ENCODE measurements at places on chromosomes 16 and 17.

GRCh38 chr17:13387952-13388351 lies 213.8 kb downstream of the HS3ST3A1 start:
- no peak for DNase-seq

DNA sequence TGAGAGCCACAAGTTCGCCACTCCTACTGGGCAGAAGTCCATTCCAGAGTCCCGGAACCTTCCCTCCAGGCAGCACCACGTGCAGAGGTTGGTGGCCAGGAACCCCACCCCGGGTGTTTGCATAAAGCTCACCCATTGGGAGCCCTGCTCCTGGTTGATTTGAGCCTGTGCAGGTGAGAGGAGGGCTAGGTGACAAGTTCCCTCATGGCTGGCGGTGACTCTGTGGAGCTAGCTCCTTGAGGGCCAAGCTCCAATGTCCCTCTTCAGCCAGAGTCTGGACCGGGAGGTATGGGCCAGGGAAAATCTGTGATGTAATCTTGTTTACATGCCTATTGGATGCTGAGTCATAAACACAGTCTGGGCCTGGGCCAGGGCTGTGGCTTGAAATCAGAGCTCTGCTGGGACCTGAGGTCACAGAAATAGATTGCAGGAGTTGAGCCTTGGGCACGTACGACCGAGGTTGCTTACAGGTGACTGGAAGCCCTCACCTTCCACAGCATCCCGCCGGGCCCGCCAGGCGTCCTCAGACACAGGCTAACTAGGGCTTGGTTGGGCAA lies 118.9 kb downstream of the AATF start:
- no peak for DNase-seq

- DNase-seq = peak; percentile 66
Measured at GRCh38 chr17:81509972-81510784, 2.4 kb downstream of the ACTG1 start.

- DNase-seq = no peak
Measured at GRCh38 chr17:17132746-17133145, 73.4 kb downstream of the PLD6 start.

- DNase-seq = no peak
Measured at GRCh38 chr17:68435876-68436842, 21.1 kb downstream of the WIPI1 start.

GRCh38 chr16:21116148-21116693 lies 34.4 kb downstream of the DNAH3 start:
- DNase-seq = no peak

- no peak for DNase-seq
Measured at GRCh38 chr17:12620200-12620720, 45.4 kb upstream of the MYOCD start.

- no peak for DNase-seq
Measured at GRCh38 chr16:19513377-19514053, 8.4 kb downstream of the GDE1 start.

GRCh38 chr16:65377195-65377594 lies 255.3 kb upstream of the CDH11 start:
- no peak for DNase-seq

GRCh38 chr17:78779850-78780249 lies 2.2 kb downstream of the CYTH1 start:
- no peak for DNase-seq

GRCh38 chr17:50889528-50890118 lies 23.5 kb upstream of the TOB1 start:
- peak; percentile 19 for DNase-seq

DNA sequence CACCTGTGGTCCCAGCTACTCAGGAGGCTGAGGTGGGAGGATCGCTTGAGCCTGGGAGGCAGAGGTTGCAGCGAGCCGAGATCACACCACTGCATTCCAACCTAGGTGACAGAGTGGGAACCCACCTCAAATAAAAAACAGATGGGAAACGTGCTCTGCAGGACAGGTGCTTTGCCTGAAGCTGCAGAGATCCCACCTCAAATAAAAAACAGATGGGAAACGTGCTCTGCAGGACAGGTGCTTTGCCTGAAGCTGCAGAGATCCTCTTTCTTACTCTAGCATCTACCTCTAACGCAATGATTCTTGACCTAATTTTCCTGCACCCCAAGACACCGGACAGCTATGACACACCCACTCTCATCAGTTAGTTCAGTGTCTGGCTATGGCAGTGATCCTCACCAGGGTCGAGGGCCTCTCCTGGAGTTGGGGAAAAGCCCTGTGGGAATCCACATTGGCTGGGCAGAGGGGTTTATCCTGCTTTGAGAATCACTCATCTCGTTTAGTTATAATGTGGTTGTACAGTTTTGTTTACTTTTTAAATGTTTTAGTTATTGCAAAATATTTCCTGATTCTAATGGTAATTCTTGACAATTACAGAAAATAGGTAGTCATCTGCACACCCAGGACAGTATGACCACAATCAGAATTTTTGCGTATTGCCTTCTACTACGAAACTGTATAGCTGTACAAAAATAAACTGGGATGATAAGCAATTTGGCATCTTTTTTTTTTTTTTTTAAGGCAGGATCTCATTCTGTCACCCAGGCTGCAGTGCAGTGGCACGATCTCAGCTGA lies 11.4 kb downstream of the VPS53 start:
- DNase-seq = no peak

- DNase-seq = no peak
Measured at GRCh38 chr17:81228420-81228819, 5.7 kb upstream of the CEP131 start.

DNA sequence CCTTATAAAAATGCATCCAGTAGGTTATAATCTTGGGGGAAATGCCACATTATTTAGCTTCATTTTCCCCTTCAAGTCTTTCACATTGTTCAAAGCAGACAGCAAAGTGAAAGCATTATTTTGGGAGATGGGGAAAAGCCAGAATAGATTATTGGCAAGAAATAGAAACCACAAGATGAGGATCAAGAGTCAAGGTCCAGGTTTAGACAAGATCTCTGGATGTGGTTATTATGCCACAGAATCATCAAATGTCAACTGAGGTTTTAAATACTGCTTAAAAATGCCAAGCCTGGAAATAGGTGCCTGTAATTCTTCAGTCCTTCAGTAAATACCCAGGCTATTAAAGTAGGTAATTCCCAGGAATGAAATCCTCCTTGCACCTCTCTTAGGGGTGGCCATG lies 65.1 kb upstream of the ALOX12 start:
- DNase-seq = no peak

GRCh38 chr16:13005721-13006247 lies 104.4 kb downstream of the SHISA9 start:
- no peak for DNase-seq

DNA sequence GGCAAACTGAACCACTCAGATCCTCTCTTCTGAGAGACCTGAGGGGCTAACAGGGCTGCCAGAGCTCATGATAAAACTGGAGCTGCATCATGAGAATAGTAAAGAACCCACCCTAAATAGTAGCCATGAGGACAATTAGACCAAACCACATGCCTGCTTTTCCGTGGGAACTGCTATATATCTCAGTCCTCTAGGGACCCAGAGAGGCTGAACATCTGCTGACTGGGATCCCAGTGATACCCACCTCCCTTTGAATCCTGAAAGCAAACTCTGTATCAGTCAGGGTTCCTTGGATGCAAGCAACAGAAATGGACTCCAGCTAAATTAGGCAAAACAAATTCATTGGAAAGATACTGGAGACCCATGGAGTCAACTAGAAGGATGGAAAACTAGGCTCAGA lies 6.5 kb downstream of the MT1X start:
- no peak for DNase-seq

- DNase-seq = no peak
Measured at GRCh38 chr17:19002805-19003542, 1.6 kb downstream of the FAM83G start.

- no peak for DNase-seq
Measured at GRCh38 chr16:86953631-86954391, 363.4 kb downstream of the C16orf95 start.

- DNase-seq = no peak
Measured at GRCh38 chr17:13086142-13086769, 68.4 kb upstream of the ELAC2 start.

- DNase-seq = peak; percentile 35
Measured at GRCh38 chr17:80805032-80805751, 186.4 kb upstream of the CHMP6 start.

GRCh38 chr16:19307587-19308241 lies 22.2 kb downstream of the CLEC19A start:
- no peak for DNase-seq

DNA sequence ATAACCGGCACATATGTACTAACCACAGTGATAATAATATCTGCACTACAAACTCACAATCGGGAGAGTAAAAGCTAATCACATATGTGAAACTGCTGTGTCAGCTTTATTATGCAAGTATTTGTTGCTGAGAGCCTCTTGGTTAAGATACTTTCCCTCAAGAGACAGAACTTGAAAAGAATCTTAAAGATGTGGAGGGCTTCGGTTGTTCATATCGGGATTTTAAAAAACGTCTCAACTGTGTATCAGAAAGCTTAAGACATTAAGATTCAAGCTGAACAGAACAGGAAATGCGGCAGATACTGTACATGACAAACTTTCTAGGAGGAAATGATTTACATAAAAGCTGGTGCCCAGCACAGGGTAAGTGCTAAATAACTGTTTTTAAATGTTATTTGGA lies 27.5 kb upstream of the HLF start:
- no peak for DNase-seq

DNA sequence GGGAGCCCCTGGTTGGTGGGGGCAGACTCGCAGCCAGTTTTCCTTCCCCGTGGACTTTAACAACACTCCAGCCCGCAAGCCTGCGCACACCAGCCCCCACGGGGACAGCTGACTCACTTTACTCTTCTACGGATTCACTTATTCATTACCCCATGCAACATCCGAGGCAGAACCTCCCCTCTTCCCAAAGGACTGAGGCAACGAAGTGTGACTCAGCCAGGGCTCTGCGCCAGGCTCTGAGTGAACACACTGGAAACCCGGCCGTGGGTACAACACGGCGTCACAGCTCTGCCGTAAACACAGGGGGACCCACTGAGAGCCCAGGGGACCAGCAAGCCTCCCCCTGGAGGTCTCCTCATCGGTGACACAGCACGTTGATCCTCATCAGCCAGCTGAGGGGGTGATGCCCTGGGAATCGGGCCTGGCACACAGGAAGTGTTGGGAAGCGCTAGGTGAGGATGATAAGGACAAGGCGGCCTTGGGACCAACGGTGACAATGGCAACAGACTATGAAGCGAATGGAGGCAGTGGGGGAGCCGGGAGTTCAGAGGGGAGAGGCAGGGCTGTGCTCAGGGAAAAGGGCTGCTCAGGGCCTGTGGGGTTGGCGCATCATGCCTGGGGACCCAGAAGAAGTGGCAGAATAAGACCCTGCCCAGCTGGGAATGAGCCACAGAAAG lies 14.6 kb downstream of the COTL1 start:
- DNase-seq = peak; percentile 92

GRCh38 chr16:47970291-47970931 lies 185.4 kb downstream of the ABCC12 start:
- DNase-seq = no peak

DNA sequence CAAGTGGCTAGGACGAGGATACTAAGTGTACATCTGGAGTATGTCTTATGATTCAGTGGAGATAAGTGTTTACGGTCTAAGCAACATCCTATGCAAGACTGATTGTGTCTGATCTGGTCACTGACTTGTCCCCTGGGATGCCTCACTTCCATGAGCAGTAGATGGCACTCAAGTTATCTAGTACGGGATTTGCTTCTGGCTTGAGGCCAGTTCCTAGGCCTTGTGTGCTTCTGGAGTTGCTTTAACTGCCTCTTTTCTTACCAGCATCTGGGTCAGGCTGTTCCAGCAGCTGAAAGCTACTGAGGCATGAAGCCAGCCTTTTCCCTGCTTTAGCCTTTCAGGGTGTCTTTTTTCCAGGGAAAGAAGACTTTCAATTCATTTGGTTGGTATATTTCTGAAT lies 23.0 kb downstream of the SUPT6H start:
- no peak for DNase-seq

DNA sequence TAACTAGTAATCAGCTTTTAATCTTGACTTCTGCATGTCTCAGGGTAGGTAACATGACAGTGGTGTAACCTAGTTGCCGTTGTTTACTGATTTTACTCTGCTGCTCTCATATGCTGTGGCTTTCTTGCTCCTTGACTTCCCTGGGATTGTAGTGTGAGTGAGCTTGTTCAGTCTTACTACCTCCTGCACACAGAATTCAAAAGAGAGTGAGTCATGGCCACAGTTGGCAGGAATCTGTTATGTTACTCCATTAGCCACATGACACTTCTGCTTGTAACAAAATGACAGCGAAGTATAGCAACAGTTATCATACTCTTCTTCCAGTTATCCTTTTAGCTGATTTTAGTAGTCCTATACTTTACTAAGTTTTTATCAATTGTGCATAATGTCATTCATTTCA lies 18.8 kb downstream of the TNRC6A start:
- DNase-seq = no peak

DNA sequence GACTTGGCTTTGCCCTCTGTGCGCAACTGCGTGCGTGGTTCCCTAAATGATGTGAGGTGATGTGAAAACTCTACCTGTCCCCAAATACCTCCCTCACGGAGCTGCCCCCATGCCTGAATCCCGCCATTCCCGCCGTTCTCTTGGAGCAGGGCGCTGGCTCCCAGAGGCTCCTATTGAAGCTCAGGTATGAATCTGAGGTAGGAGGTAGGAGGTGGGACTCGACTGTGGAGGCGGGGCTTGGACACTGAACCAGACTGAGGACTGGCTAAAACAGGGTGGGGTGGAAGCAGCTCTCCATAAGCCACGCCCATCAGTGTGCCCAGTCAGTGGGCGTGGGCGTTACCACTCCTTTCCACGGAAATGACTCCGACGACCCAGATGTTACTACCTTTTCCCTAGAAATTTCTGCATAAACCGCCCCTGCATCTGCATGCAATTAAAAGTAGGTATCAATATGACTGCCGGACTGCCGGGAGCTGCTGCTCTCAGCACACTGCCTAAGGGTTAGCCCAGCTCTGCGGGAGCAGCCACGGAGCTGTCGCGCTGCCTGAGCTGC lies 41.0 kb downstream of the FOXL1 start:
- no peak for DNase-seq

- DNase-seq = no peak
Measured at GRCh38 chr17:80516171-80516932, 28.3 kb upstream of the RPTOR start.

GRCh38 chr17:74528491-74529199 lies 2.6 kb downstream of the CD300LB start:
- DNase-seq = peak; percentile 43

DNA sequence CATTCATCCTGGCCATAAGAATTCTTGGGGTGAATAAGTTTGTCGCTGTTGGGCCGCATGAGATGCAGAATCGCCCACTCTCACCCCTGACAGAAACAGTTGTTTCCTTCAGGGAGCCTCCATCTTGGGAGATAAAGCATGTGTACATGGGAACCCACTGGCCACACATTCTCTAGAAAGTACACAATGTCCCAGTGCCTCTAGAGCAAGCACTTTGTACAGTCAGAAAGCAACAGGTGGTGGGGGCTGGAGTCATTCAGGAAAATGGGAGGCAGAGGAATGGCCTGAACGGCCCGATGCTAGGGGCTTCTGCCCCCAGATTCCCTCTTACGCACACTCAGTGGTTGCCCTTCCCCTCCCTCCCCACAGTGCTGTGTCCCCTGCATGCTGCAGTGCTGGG lies 16.1 kb downstream of the ACE start:
- no peak for DNase-seq

GRCh38 chr16:55389426-55390073 lies 65.5 kb downstream of the IRX6 start:
- no peak for DNase-seq

- no peak for DNase-seq
Measured at GRCh38 chr17:40540448-40540847, 24.8 kb downstream of the CCR7 start.
